ENCODE measurements at places on chromosomes 3 and 15.
A peak's percentile ranks its signal among the peaks of the same experiment; 100 is the strongest.

DNA sequence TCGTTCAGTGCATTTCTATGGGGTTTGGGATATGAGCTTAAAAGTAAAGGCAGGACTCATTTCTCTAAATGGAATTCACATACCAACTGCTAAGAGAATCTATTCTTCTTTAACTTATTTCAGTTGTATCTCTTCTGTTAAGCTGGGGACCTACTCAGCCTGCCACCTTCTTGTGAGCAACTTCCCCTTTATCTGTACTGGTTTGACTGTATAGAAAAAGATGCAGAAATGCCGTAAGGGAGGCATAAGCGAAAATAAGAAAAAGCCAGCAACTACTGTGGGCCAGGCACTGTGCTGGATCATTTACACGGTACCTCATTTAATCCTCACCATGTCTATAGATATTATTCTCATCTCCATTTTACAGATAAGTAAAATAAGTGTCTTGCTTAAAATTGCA is 38.4 kb downstream of the RBMS3 start:
- no peak for DNase-seq

DNA sequence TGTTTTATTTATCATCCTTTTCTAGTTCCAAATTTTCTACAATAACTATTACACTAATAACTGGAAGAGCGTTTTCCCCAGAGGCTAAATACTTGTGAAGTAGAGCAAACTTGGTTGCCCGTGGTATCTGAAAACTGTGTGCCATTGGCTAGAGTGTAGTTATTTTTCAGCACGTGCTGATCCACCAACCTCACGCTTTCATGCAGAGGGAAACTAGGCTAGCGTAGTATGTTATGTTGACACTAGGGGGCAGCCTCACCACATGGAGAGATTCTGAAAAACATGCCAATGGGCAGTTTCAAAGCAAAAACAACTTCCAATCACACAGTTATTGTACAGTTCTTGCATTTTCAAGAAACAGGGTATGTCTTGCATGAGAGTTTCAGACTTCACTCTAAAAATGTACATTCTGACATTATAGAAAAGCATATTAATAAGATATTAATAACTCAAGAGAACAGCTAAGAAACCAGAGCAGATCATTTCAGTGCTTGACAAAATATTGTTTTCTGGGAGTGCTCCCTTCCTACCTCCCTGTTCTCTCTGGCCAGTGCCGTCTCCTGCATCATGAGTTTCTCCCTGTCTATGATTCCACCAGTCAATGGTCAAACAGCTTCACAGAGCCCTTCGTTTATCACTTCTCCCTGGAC is 39.7 kb downstream of the SPATA12 start:
- DNase-seq = peak; percentile 32

- no peak for DNase-seq
Observed at GRCh38 chr3:56189536-56189935, 278.7 kb downstream of the ERC2 start.

GRCh38 chr15:61037031-61037430 is 192.1 kb downstream of the RORA start:
- DNase-seq = no peak

DNA sequence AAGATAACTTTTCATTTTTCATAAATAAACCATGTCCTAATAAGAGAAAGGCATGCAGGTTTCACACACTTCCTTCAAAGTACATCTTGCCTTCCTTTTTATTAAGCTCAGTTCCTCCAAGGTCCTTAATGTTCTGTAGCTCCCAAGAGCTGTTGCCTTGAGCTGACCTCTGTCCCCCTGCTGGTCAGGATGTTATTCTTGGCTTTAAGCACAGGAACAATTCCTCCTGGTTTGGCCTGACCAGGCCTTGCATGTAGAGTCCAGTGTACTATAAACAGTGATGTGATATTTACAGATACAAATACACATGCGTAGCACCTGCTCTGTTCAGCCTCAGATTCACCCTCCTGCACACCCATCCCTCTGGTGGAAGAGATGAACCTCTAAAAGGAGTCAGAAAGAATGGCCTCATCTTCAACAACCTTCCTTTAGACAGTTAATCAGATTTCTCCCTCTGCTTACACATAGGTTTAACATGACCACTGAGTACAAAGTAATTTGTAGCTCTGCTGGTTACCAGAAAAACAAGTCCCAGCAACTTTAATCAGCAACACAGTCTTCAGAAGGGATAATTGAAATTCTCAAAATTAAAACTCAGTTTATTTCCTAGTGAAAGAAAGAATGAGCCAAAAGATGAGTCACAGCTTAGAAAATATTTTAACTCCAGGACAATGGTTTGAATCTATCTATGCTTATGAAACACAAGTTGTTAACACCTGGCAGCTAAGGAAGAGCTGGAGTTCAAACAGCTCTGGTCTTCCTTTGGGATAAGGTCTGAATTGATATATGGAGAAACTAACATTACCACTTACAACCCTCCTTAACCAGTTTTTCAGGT is 46.5 kb downstream of the PTPN9 start:
- no peak for DNase-seq

GRCh38 chr15:76024021-76024768 is 12.0 kb upstream of the NRG4 start:
- no peak for DNase-seq

GRCh38 chr3:33074217-33075067 is 22.5 kb downstream of the GLB1 start:
- DNase-seq = peak; percentile 43

GRCh38 chr3:94735354-94735753 is 672.5 kb downstream of the NSUN3 start:
- DNase-seq = no peak

DNA sequence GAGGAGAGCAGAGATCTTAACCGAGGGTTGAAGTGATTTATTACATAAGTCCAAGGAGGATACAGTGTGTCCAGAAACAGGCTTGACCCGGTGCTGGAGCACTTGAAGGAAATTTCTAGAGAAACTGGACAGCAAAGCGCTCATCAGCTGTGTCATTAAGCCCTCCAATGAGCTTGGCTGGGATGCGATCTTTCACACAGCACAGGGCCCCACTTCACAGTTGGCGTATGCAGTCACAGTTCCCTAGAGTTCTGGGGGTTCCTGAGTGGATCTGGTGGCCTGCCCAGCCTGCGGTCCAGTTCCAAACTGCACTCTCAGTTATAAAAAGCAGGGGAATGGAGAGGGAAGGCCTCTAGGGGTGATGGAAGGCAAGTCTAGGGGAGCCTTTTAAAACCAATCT is 13.6 kb downstream of the ST8SIA2 start:
- no peak for DNase-seq

DNA sequence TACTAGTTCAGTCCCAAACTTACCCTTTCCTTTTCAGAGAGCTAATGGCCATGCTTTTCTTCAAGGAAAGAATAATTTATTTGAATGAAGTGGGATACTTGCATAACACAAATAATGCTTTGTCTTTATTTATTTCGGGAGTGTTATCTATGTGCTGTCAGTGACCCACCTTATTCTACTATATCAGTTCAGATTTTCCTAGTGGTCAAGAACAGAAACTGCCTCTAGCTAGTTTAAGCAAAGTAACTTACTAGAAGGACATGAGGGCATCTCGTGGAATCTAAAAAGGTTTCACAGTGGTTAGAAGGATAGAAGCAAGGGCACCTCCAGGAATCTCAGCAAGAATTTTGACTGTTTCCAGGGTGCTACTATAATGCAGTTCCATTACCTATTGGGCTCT is 3.8 kb upstream of the TIMMDC1 start:
- no peak for DNase-seq

- peak; percentile 98 for DNase-seq
Observed at GRCh38 chr15:69561071-69561784, 108.6 kb downstream of the RPLP1 start.

DNA sequence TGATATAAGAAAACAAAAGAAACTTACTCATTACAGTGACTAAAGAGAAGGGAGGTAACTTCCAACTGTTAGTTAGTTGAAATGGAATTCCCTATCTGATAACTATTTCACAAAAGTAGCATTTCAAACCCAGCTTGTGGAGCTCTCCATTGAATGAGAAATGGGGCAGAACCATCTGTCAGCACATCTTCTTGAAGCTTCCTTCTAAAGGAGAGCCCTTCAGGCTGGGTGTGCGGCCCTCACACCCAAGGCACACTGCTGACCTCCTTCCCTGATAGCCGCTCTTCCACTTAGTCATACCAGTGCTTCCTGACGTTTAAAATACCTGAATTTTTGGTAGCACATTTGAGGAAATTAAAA is 28.1 kb upstream of the VEPH1 start:
- no peak for DNase-seq

DNA sequence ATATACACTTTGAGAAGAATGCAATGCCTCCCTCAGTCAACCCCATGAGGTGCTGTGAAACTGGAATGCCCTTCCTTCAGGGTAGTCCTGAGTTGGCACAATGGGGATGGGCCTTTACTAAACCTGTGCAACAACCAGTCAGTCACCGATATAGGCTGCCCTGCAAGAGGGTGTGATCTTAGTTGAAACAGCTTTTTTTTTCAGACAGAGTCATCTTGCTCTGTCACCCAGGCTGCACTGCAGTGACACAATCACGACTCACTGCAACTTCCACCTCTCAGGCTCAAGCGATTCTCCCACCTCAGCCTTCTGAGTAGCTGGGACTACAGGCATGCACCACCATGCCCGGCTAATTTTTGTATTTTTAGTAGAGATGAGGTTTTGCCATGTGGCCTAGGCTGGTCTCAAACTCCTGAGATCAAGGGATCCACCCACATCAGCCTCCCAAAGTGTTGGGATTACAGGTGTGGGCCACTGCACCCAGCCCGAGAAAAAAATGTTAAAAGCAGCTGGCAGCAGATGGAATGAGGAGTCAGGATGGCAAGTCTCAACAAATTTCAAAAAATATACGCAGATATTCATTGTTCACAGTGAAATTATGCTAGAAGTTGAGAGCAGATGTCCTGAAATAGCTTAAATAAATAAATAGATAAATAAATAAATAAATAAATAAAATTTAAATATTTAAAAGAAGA is 31.8 kb downstream of the MYO5A start:
- DNase-seq = no peak

DNA sequence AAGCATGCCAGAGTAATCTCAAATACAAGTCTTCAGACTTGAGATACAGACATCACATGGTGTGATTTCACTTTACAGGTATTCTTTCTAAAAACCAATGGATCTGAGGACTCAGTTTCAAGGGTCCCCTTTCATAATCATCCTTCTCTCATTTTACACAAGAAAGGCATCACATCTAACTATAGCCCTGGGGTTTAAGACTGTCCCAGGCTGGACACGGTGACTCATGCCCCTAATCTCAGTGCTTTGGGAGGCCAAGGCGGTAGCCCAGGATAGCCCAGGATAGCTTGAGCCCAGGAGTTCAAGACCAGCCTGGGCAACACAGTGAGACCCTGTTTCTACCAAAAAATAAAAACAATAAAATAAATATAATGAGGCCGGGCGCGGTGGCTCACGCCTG is 36.4 kb downstream of the UBP1 start:
- DNase-seq = no peak
